ENCODE measurements at places on chromosomes 1 and 21.
A peak's percentile ranks its signal among the peaks of the same experiment; 100 is the strongest.

- no peak for DNase-seq
Observed at GRCh38 chr1:106181866-106182265, 874.6 kb upstream of the PRMT6 start.

- no peak for DNase-seq
Observed at GRCh38 chr1:112849425-112850033, 106.5 kb downstream of the SLC16A1 start.

GRCh38 chr1:17610713-17611112 lies 71.2 kb downstream of the ARHGEF10L start:
- DNase-seq, result no peak

- no peak for DNase-seq
Observed at GRCh38 chr1:233543338-233544255, 70.3 kb upstream of the KCNK1 start.

DNA sequence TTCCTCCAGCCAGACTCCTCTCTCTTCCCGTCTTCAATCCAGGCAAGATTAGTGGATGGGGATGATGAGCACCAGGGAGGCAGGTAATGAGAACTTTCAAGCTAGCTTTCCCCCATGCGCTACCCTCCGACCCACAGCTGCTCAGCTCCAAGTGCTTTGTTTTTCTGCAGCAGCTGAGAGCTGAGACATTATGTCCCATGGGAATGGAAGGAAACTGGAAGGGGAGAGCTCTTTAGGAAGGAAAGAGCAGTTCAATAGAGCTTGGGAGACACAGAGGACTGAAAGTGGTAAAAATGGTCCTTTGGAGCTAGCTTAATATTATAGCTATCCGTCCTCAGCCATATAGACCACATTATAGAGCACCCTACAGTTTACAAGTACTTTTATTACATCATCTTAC lies 39.8 kb downstream of the RAB3B start:
- no peak for DNase-seq

- no peak for DNase-seq
Observed at GRCh38 chr1:75954586-75954985, 22.4 kb upstream of the ASB17 start.

- DNase-seq, result no peak
Observed at GRCh38 chr1:174116042-174116441, 43.3 kb upstream of the RABGAP1L start.

GRCh38 chr1:225465793-225466517 lies 38.1 kb upstream of the LBR start:
- no peak for DNase-seq

GRCh38 chr1:116288201-116288598 lies 84.8 kb upstream of the ATP1A1 start:
- DNase-seq, result no peak

DNA sequence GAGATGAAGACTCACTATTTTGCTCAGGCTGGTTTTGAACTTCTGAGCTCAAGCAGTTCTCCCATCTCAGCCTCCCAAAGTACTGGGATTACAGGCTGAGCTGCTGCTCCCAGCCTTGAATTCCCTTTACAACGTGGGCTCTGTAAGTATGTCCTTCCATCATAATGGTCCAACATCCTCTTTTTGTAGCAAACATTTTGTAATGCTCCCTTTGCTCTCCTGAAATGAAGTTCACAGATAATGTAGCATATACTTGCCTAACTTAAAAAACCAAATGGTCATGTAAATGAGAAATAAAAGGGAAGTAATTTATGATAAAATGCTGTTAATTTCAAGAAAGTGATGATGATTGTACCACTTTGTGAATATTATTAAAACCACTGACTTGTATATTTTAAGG lies 30.5 kb upstream of the THEM4 start:
- DNase-seq, result no peak

GRCh38 chr1:59908682-59909081 lies 17.9 kb downstream of the CYP2J2 start:
- DNase-seq, result no peak

GRCh38 chr1:29673228-29673500 lies 436.8 kb downstream of the PTPRU start:
- no peak for DNase-seq

DNA sequence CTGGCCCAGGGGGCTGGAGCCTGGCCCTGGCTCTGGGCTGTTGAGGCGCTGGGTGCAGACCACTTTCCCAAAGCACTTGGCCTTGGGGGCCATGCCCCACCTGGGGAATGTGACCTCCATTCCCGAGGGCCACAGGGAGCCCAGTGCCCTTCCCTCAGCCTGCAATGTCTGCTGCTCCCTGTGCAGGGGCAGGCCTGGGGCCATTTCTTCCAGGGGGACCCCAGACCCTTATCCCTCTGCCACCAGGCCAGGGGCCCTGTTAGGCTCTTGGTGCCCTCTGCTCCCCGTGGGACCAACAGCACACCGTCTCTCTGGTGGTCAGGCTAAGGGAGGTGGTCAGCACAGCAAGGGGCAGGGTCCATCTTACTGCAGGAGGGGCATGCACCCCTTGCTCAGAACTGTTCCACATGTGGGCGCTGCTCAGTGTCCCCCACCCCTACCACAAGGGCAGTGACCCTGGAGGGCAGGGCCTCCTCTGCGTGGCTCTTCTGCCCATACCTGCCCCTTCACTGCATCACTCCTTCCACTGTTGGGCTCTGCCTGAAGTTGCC lies 1.1 kb upstream of the TMEM52 start:
- DNase-seq, result no peak

DNA sequence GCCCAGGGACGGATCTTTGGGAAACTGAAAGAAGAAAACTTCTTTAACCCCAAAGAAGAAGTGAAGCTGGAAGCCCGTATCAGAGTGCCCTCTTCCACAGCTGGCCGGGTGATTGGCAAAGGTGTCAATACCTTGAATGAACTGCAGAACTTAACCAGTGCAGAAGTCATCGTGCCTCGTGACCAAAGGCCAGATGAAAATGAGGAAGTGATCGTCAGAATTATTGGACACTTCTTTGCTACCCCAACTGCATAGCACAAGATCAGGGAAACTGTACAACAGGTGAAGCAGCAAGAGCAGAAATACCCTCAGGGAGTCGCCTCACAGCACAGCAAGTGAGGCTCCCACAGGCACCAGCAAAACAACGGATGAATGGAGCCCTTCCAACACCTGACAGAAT lies 114.0 kb downstream of the NBPF12 start:
- no peak for DNase-seq

GRCh38 chr1:100552031-100552430 lies 14.1 kb downstream of the GPR88 start:
- no peak for DNase-seq

GRCh38 chr1:81412954-81413353 lies 387.8 kb upstream of the ADGRL2 start:
- DNase-seq, result peak; percentile 23

GRCh38 chr1:180131510-180131909 lies 23.2 kb upstream of the QSOX1 start:
- DNase-seq, result no peak

- DNase-seq, result no peak
Observed at GRCh38 chr1:230005040-230005439, 62.0 kb upstream of the GALNT2 start.

- no peak for DNase-seq
Observed at GRCh38 chr1:227937031-227937837, 10.5 kb downstream of the WNT9A start.

GRCh38 chr1:108753363-108753762 lies 6.9 kb downstream of the STXBP3 start:
- DNase-seq, result no peak

Measured in iPS DF 19.7 (cell line).